ENCODE measurements at places on chromosomes 2 and 18.

GRCh38 chr2:232308986-232309385 lies 69.6 kb upstream of the ALPP start:
- no peak for DNase-seq

DNA sequence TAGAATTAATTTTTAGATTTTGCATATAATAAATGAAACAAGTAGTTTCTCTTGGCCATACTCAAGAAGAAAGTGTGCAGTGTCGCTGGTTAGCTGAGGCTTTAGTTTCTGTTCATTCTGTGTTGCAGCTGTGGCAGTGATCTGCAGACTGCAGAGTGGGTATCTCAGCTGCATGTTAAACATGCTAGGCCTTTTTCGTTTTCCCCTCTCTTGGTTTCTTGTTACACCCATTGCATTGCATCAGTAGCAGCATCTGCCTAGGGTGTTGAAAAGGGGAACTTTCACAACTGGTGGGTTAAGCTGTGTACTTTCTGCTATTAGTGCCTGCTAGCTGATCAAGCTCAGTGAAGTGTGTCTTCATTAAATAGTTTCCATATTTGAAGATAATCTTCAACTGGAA lies 51.3 kb downstream of the ACSL3 start:
- peak; percentile 13 for DNase-seq

DNA sequence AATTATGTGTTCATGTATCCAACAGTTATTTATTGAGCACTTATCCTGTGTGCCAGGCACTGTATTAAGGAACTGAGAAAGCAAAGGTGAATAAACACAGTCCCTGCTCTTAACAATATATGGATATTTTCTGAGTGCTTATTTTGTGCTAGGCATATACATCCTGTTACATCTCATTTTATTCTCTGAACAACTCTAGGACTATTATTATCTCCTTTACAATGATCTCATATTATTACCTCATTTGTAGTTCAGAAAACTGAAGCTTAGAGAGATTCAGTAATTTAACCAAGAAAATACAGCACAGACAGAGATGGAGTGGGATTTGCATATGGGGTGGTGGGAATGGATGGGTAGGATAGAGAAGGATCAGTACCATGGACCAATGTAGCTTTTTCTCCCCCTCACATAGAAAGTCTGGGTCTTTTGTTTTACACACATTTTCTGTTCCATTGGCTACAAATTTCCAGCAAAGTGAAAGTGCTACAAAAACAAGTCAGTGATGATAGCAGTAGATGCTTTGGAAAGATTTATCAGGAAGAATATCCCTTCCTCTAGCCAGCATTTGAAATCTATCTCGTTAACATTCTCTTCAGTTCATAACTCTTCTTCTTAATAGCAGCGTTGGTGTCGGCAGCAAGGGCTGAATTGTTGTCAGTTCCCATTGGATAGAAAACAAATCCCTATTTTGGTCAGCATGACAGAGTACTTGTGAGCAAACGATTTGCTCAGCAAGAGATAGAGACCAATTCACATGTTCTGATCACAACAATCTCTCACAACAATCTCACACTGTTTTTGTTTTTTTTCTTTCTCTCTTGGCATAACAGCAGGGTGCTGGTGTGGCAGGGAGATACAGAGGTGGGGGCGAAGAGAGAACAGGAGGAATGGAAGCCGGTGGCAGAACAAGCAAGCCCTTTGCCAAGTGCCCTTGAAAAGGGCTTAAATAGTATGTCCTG lies 102.2 kb upstream of the KCTD1 start:
- DNase-seq, result no peak

DNA sequence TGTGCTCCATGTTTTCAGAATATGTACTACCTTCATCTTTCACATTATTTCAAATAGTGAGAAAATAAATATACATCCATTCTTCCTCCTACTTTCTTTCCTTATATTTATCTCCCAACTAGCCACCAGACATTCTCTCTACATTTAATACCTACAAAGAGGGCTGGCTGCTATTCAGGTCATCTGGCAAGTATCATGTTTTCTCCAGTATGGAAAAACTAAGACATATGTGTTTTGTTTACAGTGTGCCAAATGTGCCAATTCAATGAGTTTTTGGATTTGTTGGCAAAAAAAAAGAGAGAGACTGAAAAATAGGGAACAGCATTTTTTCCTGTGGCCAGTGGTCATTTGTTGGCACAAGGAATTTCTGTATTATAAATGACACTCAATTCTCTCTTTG lies 1207.3 kb downstream of the DPP10 start:
- DNase-seq, result no peak

DNA sequence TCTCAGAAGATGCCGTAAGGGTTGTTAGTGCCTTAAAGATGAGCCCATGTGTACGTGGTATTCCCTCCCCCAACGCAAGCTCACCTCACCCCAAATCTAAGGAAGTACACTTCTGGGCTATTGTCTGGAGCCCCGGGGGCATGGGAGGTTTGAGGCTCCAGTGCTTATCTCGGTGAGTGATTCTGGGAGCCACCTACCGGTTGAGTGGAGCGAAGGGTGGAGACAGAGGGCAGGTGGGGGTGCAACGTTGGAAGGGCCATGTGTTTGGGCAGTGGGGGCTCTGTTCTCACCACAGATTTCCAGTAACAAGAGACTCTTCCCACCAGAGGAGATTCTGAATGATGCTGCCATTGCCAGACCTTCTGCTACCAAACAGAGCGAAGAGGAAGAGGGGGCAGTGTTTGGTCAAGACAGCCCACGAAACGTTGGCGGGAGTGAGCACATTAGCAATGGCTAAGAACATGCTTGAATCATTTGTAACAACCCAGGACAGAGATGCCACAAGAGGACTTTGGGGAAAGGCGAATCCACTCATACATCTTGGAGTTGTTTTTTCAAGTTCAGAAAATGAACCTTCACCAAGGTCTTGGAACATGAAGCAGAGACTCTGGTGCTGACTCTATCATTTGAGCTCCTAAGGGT lies 38.7 kb downstream of the TWIST2 start:
- DNase-seq, result no peak

DNA sequence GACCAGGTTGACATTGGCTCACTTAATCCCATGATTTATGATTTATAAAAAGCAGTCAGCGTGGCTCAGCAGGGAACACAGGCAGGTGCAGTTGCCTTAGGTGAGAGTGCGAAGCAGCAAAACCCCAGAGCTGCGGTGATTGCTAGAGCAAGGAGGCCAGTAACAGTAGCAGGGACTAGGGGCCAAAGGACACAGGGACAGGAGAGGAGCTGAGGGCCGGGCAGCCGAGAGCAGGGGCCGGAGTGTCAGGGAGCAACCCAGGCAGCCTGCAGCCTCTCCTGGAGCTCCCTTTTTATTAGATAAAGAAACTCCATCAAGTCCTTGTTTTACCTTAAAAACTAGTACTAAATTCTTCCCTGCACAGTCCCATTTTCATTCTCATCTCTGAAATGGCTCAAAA lies 4.3 kb downstream of the MC2R start:
- no peak for DNase-seq

GRCh38 chr2:180959787-180960186 lies 20.6 kb upstream of the UBE2E3 start:
- no peak for DNase-seq

- DNase-seq, result no peak
These were observed 122.5 kb upstream of the LTBP1 start for GRCh38 chr2:32824070-32824809.

Data from GDM1 (cell line).